Mammary epithelial cell (primary cell): ENCODE measurements at places on chromosomes 4 and X. TPM values are rescaled to one million over a fixed set of nuclear protein-coding genes. Genes with fewer than 3 reads are reported as not detected.

DNA sequence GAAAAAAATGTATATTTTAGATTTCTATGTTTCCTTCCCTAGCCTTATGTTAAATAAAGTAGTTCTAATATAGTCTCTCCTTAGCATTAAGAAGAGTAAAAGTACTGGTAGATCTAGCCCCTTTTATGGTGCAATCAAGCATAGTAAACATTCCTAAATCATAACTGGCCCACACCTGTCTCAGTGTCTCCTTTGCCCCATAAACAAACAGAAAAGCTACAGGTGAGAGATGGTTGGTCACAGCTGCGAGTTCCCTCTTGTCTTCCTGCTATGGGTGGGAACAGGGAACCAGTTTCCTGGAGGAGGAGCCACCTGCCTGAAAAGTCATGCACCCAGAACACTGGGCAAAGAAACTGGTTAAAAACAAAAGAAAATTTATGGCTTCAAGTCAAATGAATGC, 16.6 kb downstream of the SOWAHB start:
- peak; percentile 71 for DNase-seq

GRCh38 chr4:108337923-108338322, 169.2 kb upstream of the LEF1 start:
- DNase-seq: peak; percentile 30

DNA sequence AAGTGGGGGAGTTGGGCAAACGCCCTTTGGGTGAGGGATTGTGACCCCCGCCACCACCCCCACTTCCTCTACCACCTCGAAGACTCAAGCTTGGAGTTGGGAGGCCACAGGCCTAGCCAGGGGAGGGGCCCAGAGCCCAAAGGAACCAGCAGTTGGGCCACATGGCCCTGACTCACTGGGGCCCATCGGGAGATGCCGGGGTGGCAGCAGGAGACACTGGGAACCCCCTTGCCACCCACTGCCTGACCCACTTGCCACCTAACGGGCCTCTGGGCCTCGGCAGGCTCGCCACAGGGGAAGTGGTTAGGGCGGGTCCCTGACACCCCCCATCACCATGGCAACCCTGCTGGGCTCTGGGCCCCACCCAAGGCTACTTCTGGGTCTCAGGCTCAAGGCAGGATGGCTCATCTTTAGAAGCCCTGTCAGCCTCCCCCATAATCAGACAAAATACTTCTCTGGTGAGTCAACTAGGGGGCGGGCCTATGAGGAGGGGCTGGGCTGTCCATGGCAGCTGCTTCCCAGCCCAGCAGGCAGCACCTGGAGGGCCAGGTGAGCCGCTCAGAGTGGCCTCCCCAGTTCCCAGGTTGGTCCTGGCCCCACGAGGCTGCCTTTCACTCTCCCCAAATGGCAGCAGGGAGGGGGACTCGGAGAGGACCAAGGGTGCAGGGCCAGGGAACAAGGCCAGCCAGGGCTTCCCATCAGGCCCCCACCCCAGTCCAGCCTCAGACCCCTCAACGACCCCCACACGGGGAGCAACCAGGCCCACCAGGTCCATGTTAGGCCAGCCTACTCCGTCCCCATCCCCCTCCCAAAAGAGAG, 5.6 kb downstream of the FLNA start:
- DNase-seq: peak; percentile 95

DNA sequence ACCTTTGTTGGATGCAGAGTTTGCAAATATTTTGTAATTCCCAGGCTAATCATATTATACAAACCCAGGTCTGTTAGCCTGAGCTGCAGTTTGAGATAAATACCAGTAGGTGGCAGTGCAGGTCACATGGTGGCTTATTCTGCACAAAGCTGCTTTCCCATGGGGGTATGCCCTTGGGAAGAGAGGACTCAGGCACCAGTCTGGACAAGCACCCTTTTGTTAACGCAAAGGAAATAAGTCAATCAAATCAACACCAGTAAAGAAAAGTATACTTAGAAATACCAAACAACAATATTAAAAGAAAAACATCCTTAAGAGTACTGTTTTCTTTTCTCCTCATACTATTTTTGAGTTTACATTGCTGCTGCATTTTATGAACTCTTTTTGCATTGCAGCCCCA, 389.0 kb upstream of the ZFP42 start:
- peak; percentile 57 for DNase-seq

Gene MAGEA8
- not detected in 2 replicates for total RNA-seq

Gene KIF4A
- total RNA-seq: 0.50 TPM
